ENCODE measurements at places on chromosomes 12 and 14. TPM values are rescaled to one million over a fixed set of nuclear protein-coding genes. Genes with fewer than 3 reads are reported as not detected.

- peaks cover 14% of the 10 kb centered on the region for H3K27me3 ChIP-seq
- no peak overlapping the region for H3K4me3 ChIP-seq
- DNase-seq: no peak
- peaks cover 31% of the 10 kb centered on the region for H3K4me1 ChIP-seq
- no peaks in the 10 kb centered on the region for H3K36me3 ChIP-seq
Observed at GRCh38 chr12:57762463-57762862, 4.4 kb downstream of the CYP27B1 start.

DNA sequence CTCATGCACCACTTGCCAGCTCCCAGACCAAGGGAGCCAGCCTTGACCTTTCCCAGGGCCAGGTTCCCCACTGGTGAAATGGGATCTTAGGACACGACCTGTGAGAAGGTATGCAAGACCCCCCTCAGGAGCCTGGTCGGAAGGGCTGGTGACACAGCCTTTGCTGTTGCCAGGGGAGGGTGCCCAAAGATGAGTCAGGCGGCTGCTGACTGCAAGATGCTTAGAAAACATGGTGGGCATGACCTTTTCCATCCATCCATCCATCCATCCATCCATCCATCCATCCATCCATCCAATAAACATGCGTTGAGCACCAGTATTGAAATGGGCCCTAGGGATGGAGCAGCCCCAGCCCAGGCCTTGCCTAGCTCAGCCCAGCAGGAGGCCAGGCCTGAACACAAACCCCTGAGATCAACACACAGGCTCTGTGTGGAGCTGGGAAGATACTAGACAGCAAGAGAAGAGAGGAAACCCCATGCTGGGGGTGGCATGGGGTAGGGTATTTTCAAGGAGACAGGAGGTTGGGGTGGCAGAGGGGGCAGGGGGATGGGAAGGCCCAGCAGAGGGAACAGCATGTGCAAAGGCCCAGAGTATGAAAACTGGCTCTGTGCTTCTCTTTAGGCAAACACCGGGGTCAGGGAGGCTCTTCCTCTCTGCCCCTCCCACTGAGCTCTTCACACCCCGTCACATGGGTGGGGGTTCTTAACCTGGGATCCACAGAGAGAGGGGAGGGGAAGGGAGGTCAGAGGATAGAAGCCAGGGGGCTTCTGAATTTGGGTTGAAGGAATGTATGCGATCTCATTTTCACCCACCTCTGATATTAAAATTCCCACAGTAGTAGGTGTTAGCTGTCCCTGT, 26.2 kb upstream of the YY1 start:
- no peak overlapping the region for H3K4me3 ChIP-seq
- no peaks in the 10 kb centered on the region for H3K27me3 ChIP-seq
- peaks cover 6% of the 10 kb centered on the region for H3K4me1 ChIP-seq

DNA sequence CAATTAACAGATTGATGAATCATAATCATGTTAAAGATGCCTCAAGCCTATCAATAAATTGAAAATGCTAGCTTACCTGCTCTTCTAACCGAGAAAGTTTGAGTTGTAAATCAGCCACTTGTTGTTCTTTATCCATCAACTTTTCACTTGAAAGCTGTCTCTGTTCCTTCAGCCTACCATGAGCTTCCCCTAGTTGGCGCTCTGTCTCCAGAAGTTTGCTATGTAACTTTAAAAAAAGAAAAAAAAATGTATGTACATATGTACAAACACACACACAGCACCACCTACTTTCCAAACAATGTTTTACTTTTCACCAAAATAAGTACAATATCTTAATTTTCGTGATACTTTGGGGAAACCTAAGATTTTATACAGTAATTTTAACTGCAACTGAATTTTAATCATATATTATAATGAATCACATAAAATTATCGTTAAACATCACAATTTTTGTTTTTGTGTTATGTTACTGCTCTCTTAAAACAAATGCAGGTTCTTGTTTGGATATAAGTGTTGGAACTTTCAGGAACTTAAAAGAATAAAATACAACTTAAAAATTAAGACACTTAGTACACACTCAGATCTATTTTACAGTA, 101.2 kb downstream of the EEA1 start:
- no peak overlapping the region for H3K27ac ChIP-seq
- no peak overlapping the region for H3K4me3 ChIP-seq
- no peaks in the 10 kb centered on the region for H3K4me1 ChIP-seq
- peaks cover 36% of the 10 kb centered on the region for H3K36me3 ChIP-seq
- H3K27me3 ChIP-seq: no peaks in the 10 kb centered on the region

GRCh38 chr12:24860546-24860945, 88.4 kb downstream of the BCAT1 start:
- no peak overlapping the region for H3K27ac ChIP-seq
- DNase-seq: no peak
- H3K4me1 ChIP-seq: no peaks in the 10 kb centered on the region
- H3K27me3 ChIP-seq: no peaks in the 10 kb centered on the region

GRCh38 chr14:57314396-57315089, 45.8 kb downstream of the AP5M1 start:
- no peaks in the 10 kb centered on the region for H3K36me3 ChIP-seq
- no peak overlapping the region for H3K27ac ChIP-seq

DNA sequence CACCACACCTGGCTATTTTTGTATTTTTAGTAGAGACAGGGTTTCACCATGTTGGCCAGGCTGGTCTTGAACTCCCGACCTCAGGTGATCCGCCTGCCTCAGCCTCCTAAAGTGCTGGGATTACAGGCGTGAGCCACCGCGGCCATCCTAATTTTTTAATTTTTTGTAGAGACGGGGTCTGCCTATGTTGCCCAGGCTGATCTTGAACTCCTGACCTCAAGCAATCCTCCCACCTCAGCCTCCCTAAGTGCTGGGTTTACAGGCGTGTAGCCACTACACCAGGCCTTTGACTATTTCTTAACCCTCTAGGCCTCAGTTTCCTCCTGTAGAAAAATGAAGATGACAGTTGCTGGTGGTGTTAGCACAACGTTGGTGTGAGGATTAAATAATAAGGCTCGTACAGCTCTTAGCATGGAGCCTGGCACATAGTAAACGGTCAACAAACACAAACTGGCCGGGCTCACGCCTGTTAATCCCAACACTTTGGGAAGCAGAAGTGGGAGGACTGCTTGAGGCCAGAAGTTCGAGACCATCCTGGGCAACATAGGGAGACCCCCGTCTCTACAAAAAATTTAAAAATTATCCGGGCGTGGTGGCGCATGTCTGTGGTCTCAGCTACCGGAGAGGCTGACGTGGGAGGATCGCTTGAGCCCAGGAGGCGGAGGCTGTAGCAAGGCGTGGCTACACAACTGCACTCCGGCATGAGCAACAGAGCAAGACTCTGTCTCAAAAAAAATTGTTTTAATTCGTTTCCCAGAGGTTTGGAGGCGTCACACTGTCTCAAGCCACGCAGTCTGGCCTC, 979 bp downstream of the DDX54 start:
- H3K4me1 ChIP-seq: peaks cover 22% of the 10 kb centered on the region
- H3K4me3 ChIP-seq: peak overlapping the region; percentile 96
- H3K27me3 ChIP-seq: no peaks in the 10 kb centered on the region
- peak overlapping the region; percentile 99 for H3K27ac ChIP-seq
- DNase-seq: no peak
- H3K36me3 ChIP-seq: peaks cover 20% of the 10 kb centered on the region

DNA sequence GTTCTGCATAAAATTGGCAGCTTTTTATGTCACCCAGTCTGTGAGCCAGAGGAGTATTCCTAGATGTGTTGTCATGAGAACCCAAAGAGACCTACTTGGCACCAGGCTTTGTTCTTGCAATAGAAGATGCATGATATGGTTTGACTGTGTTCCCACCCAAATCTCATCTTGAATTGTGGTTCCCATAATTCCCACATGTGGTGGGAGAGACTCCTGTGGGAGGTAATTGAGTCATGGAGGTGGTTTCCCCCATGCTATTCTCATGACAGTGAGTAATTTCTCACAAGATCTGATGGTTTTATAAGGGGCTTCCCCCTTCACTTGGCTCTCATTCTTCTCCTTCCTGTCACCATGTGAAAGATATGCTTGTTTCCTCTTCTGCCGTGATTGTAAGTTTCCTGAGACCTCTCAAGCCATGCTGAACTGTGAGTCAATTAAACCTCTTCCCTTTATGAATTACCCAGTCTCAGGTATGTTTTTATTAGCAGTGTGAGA, 572.0 kb upstream of the ATP2B1 start:
- no peak overlapping the region for H3K4me3 ChIP-seq
- H3K27ac ChIP-seq: no peak overlapping the region
- DNase-seq: no peak
- no peaks in the 10 kb centered on the region for H3K4me1 ChIP-seq
- H3K36me3 ChIP-seq: no peaks in the 10 kb centered on the region

DNA sequence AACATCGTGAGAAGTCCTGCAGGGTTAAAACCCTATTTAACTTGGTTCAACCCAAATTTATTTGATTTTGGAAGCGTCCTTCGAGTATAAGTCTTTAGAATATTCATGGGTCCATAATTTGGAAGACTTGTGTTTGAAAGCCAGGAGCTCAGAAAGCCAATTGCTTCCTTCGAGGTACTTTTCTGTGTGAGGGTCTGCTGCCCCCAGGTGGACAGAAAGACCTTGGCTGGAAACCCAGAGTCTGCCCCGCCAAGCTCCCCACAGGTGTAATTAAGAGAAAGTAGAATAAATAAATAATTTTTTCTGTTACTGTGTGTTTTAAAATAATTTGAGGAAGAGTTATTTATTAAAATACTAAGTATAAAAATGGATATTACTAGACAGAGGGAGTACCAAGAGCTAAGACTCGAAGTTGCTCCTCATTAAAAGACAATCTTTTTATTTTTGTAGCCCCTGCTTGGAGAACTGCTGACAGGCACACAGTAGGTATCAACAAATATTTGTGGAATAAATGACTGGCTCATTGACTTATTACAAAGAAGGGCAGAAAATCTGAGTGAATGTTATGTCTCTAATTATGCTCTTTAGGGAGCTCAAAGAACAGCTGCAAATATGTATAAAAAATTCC, 105.8 kb downstream of the PAH start:
- H3K27me3 ChIP-seq: no peaks in the 10 kb centered on the region
- H3K36me3 ChIP-seq: no peaks in the 10 kb centered on the region
- no peak overlapping the region for H3K27ac ChIP-seq
- H3K4me3 ChIP-seq: no peak overlapping the region

- no peaks in the 10 kb centered on the region for H3K4me1 ChIP-seq
- no peak overlapping the region for H3K27ac ChIP-seq
- no peaks in the 10 kb centered on the region for H3K27me3 ChIP-seq
- no peak for DNase-seq
- H3K4me3 ChIP-seq: no peak overlapping the region
- no peaks in the 10 kb centered on the region for H3K36me3 ChIP-seq
Observed at GRCh38 chr12:84816916-84817695, 95.5 kb downstream of the SLC6A15 start.

DNA sequence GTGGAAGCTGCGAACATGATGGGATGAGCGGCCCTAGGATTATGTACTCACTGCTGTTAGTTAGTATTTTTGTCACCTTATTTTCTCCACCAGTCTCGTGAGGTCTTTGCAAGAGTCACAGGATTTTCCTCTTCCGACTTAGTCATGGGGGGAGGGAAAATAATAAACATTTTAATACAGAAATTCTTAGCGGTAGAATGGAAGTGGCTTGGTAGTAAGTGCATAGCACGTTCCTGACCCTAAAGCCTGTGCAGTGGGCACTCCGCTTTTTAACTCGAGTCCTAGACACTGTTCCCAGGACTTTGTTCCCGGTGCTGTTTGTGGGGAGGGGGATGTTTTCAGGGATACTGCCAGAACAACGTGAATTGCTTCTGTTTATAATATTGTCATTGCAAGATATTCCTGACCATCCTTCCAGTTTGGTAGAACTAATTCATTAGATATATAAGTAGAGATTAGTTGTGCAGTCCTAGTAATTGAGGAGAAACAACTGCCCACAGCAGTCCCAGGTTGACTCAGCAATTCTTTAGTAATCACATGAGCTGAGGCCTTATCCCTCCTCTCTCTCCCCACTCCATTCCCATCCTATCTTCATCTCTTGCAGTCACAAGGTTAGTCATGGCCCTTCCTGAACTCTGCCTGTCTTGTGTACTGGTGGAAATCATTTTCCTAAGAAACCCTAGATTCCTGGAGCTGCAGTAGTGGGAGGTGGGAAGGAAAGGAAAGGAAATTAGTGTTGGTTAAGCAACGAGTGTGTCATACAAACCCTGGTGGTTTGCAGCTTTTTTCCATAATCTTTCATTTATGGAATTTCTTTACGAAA, 799 bp downstream of the SLC38A6 start:
- H3K4me1 ChIP-seq: peaks cover 7% of the 10 kb centered on the region
- H3K36me3 ChIP-seq: no peaks in the 10 kb centered on the region
- H3K27me3 ChIP-seq: no peaks in the 10 kb centered on the region
- no peak for DNase-seq
- peak overlapping the region; percentile 62 for H3K4me3 ChIP-seq
- H3K27ac ChIP-seq: peak overlapping the region; percentile 93

DNA sequence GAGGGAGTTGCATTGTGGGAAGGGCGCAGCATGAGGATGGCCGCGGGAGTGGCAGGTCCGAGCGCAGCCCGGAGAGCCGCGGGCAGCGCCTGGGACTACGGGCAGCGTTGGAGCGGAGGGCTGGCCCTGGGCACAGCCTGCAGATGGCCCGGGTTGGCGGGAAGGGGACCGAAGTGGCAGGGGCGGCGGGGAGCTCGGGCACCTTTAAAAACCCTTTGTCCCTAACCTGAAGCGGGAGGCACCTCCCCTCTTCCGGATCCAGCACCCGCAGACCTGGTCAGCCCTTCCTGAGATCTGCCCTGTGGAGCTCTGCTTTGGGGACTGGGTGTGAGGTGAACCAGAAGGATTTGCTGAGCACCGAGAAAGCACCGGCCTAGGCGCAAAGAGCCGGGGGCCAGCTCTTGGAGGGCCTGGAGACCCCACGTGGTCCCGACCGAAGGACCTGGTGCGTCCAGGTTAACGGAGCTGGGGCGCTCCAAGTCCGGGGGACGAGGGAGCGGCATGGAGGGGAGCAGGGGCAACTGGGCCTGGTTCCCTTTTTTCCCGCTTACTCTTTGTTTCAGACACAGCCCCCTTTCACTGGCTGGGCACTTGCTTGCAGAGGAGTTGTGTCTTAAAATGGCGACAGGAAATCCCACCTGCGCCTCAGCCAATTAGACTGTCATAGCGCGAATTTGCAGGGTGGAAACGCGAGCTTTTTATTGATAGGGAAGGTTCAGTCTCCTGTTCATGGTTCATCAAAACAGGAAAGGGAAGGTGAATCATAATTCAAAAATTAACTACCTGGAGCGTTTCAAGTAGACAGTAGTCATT, 792 bp upstream of the SLC38A1 start:
- peaks cover 28% of the 10 kb centered on the region for H3K4me1 ChIP-seq
- no peak for DNase-seq
- peak overlapping the region; percentile 57 for H3K4me3 ChIP-seq
- H3K27ac ChIP-seq: peak overlapping the region; percentile 78
- no peaks in the 10 kb centered on the region for H3K36me3 ChIP-seq

- no peak for DNase-seq
- H3K27ac ChIP-seq: no peak overlapping the region
- H3K27me3 ChIP-seq: peaks cover 11% of the 10 kb centered on the region
- no peaks in the 10 kb centered on the region for H3K36me3 ChIP-seq
- peaks cover 18% of the 10 kb centered on the region for H3K4me1 ChIP-seq
Observed at GRCh38 chr12:49542592-49543160, 3.8 kb downstream of the KCNH3 start.

The TRMT5 gene
- total RNA-seq: 53.4 TPM

The TGM1 gene
- 11.0 TPM for total RNA-seq

The KRT76 gene
- total RNA-seq: not detected

The SLC10A1 gene
- not detected for total RNA-seq

The DEPDC4 gene
- 1.4 TPM for total RNA-seq

Data from upper lobe of left lung (tissue), 6 donors.